ENCODE measurements at places on chromosomes 1 and 21.

GRCh38 chr1:26122988-26123973 is 11.7 kb downstream of the PDIK1L start:
- DNase-seq, result no peak

DNA sequence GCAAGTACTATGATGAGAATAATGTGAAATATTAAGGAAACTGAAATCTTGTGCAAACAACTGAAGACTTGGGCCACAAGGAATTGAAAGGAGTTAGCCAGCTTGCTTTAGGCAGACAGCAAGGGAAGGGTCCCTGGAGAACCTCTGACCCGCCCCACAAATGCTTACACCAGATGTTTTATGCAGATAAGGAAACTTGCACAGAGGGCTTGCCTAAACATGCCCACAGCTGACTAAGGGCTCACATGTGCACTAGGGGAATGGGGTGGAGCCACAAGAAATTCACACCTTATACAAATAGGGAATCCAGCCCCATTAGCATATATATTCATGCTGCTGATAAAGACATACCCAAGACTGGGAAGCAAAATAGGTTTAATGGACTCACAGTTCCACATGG is 86.1 kb upstream of the CYYR1 start:
- no peak for DNase-seq

GRCh38 chr1:196433000-196433399 is 175.2 kb downstream of the KCNT2 start:
- no peak for DNase-seq

- DNase-seq, result no peak
These were observed 37.8 kb downstream of the TTC13 start for GRCh38 chr1:230940848-230941247.

- DNase-seq, result no peak
These were observed 58.0 kb downstream of the SLC27A3 start for GRCh38 chr1:153833171-153833570.

- no peak for DNase-seq
These were observed 210.9 kb downstream of the DSCAM start for GRCh38 chr21:40636026-40636425.

DNA sequence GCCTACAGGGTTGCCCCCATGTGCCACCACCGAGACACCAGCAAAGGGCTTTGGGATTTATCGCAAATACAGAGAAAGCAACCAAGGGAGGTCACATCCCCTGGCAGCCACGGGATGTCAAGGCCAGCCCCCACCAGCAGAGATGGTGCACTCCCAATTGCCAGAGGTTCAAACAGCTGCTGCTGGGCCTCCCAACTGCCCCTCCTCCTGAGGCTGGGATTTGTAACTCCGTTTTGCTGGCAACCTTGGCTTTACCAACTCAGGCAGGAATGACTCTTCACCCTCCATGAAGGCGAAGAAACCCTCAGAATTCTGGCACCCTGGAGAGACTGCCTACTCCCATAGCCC is 11.6 kb downstream of the TMEM53 start:
- no peak for DNase-seq

GRCh38 chr1:211800925-211801607 is 29.5 kb downstream of the LPGAT1 start:
- no peak for DNase-seq

DNA sequence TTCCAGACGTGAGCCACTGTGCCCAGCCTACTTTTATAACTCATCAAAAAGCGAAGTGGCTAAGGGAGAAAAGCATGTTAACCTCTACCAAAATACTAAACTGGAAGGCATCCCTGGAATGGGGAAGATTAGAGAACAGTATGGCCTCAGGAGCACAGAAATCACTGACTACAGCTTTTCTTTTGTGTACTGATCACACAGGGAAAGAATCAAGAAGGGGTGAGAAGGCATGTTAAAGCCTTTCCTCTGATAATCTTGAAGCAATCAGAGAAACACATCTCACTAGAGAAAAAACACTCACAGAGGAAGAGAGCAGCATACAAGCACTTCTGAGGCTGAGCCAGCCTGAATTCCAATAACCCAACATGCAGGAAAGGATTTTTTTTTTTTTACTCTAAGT is 10.7 kb downstream of the PCAT6 start:
- DNase-seq, result no peak

- DNase-seq, result peak; percentile 46
These were observed 23.2 kb downstream of the LYST start for GRCh38 chr1:235843461-235843961.

- no peak for DNase-seq
These were observed 172.4 kb upstream of the IGSF21 start for GRCh38 chr1:17935230-17935629.

DNA sequence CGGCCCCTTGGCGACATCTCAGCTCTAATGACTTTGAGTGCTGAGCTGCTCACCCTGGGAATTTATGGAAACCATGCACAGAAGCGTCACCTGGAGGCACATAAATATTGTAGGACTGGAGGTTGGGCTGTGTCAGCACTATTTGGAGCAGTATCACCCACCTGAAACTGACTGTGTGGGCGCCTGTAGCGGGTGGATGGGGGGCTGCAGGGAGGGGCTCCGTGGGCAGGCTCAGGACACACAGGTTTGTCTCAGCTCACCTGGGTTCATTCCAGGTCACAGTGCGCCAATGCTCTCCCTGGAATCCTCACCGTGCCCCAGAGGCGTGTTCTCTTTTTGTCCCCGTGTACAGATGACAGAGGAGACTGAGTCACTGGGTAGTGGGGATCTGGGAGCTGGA is 74.8 kb upstream of the ACTL8 start:
- DNase-seq, result no peak

DNA sequence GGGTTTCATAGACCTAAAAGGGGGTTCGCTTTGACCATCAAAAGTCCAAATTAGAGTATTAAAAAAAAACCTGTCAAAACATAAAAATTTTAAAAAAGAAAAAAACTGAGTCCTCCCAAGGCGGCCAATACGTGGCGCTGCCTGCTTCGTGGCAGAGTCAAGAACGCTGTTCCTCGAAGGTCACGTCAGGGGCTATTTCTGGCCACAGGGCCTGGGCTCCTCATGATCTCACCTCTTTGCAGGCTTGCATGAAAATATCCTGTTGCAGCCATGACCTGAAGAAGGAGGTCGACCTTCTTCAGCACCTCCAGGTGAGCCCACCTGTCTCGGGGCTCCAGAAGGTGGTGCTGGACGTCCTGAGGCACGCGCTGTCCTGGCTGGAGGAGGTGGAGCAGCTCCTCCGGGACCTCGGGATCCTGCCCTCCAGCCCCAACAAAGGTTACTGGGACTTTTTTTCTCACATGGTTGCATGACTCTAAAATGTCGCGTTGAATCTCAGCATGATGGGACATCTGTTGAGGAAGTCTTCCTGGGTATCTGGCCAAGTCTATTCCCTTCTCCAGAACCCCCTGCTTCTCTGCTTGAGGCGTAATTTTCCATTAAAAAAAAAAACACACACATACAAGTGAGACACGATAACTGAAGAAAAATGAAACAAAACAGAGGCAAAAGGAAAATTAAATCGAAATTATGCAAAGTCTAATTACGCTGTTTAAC is 80.4 kb upstream of the EFHD2 start:
- no peak for DNase-seq

DNA sequence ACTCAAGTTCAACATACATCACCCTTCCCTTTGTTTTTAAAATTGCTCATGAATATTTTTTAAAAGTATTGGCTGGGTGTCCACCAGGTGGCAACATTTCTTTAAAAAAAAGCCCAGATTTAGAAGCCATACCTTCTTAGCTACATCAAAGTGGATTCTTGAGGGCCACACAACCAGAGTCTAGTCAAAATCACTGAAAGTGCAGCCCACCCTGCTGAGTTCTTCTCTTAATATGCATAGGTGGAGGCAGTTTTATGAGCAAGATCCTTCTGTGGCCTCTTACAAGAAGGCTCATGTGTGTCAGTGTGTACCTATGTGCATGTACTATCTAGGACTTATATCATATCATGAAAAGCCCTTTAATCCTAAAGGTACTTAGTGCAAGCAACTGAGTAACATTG is 16.9 kb upstream of the GNG12 start:
- DNase-seq, result no peak

DNA sequence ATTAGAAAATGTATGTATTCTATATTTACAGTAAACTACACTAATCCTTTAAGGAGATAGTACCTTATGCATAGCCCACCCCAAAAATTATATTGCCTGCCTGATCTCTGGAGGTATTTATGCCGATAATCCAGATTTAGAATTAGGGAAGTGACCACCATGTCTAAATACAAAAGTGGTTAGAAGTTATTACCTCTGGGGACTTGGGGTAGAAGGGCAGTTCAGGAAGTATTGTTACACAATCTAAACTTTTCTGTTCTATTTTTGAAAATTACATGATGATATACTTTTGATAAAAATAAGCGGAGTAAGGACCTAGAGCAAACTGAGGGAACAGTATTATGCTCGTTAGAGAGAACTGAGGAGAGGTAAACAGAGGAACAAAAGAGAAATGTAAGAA is 90.5 kb upstream of the ZP4 start:
- DNase-seq, result no peak

GRCh38 chr1:61050541-61051442 is 31.6 kb upstream of the NFIA start:
- DNase-seq, result no peak

DNA sequence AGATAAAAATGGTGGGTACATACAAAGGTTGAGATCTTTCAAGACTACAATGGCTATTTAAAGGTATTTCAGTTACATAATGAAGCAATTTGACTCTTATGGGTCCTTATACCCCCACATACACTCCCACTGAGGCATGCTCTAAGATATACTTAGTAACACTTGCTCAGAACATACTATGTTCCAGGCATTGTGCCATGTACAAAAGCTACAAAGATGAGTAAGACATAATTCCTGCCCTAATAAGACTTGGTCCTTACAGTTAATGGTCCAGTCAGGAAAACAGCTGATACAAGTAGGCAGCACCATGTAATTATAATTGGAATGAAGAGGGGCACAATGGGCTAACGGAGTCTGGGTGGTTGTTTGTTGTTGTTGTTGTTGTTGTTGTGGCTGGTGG is 166.7 kb upstream of the BEND5 start:
- no peak for DNase-seq

DNA sequence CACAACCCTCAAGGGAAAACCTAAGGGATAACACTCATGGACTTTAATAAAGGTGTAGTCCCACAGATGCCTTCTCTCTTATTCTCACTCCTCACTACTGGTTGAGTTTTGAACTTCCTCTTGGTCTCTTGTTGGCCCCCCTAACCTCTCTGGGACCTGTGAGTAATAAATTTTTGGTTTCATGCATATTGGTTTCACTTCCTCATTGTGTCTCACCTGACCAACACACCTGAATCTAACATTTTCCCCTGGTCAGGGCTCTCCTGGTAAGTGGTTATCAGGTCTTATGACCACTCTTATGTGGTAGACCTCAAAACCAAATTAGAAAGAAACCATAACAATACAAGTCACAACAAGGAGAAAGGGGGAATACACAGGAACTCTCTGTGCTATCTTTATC is 60.5 kb upstream of the PRMT6 start:
- DNase-seq, result no peak

DNA sequence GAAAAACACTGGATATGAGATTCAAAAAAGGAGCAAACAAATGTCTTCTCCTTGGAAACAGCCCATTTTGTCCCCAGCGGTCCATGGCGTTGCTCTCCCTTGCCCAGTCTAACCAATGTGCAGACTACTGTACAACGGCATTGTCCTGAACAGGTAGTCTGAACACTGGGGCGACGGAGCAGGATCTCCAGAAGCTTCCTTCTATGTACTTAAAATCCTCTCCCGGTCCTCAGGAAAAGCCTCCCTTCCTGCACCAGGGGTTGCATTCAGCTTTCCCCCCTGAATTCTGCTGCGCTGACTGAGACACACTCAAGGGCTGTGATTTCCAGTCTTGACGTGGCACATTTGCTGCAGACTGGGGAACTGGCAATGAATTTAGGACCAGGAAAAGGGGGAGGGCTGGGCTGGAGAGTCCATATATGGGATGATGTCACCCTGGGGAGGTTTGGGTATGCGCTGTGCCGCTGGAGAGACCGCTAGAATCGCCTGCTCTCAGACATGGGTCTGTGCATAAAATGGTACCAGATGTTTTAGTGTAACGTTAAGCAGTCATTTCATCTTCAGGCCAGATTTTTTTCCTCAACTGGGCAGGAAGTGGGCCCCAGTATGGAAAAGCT is 275.9 kb upstream of the C1orf105 start:
- DNase-seq, result no peak

DNA sequence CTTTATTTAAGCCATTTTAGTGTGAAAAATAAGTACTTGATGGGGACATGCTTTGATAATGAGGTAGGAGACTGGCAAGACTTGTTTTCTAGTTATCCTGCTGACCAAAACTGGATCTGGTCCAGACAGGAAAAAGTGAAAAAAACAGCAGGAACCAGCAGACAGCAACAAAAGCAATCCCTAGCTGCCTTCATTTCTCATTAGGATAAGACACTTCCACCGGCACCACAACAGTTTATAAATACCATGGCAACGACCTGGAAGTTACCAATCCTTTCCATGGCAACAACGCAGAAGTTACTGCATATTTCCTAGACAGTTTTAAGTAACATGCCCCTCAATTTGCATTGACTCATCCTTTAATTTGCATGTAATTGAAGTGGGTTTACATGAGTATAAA is 993.8 kb upstream of the NCAM2 start:
- DNase-seq, result peak; percentile 54

DNA sequence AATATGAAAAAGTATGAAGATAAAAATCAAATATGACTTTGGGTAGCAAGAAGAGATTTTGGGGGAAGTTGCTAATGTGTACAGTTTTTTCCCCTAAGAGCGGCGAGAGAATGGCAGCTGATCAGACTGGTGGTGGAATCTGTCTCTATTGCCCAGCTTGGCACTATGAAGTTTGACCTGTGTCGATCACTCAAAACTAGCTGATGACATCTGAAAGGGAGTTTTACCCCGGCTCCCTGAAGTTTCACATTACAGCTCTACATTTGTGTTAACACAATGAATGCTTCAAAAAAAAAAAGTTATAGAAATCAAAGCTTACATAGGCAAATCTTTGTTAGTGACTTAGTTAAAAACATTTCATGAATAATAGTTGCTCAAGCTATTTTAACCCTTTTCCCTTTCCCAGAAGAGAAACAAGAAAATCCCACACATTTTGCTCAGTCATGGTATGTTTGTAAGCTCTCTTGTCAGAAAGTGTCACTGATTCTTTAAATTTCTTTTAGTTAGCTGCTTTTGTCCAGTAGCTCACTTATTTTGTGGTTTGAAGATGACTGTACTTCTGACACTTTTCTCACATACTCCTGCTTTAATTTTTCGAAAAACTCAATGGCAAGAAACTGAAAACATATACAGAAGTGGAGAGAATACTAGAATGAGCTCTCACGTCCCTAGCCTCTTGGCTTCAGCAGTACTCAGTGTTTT is 41.3 kb downstream of the DYRK1A start:
- DNase-seq, result no peak

GRCh38 chr1:243623841-243624240 is 226.2 kb downstream of the AKT3 start:
- no peak for DNase-seq

DNA sequence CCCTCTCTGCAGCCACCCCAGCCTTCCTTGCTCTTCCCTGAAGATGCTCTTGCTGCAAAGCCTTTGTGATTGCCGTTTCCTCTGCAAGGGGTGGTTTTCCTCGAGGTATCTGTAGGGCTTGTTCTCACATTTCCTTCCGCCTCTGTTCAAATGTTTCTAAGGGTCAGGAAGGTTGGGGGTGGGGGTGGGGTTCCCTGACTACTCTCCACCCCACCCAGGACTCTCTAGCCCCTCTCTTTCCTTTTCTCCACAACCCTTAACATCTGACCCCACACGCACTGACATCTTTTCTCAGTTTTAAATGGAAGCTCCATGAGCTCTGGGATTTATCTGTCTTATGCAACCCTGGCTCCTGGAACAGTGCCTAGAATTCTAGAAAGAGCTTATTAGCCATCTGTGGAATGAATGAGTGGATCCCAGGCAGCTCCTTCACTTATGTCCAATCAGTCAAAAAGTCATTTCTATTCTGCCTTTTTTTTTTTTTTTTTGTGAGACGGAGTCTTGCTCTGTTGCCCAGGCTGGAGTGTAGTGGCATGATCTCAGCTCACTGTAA is 27.3 kb upstream of the ZNF362 start:
- DNase-seq, result no peak
